T-cell (primary cell): ENCODE measurements at places on chromosomes 1 and 21.

DNA sequence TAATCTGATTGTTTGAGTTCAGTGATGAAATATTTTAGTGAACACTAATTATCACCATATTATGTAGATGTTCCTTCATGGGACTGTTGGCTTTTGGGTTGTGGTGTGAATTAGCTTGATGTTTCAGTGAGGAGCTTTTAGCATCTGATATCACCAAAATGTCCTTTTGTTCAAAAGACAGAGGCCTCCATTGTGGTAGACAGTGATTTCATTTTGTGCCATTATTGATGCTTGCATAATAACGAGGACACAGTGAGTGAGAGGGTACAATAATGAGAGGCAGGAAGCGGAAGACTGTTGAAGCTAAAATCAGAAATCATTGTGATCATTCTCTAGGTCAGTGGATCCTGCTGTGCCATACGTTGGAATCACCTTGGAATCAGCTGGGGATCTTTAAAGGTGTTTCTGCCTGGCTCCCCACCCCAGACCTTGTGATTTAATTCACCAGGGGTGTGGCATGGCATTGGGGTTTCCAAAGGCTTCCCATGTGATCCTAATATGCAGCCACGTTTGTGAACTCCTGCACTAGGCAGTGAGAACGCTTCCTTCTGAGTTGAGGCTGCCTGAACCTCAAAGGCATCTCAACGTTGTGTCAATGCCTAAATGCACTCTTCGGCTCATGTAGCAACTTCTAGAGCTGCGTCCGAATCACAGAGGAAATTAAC is 82.1 kb upstream of the KIF1B start:
- no peak for DNase-seq

DNA sequence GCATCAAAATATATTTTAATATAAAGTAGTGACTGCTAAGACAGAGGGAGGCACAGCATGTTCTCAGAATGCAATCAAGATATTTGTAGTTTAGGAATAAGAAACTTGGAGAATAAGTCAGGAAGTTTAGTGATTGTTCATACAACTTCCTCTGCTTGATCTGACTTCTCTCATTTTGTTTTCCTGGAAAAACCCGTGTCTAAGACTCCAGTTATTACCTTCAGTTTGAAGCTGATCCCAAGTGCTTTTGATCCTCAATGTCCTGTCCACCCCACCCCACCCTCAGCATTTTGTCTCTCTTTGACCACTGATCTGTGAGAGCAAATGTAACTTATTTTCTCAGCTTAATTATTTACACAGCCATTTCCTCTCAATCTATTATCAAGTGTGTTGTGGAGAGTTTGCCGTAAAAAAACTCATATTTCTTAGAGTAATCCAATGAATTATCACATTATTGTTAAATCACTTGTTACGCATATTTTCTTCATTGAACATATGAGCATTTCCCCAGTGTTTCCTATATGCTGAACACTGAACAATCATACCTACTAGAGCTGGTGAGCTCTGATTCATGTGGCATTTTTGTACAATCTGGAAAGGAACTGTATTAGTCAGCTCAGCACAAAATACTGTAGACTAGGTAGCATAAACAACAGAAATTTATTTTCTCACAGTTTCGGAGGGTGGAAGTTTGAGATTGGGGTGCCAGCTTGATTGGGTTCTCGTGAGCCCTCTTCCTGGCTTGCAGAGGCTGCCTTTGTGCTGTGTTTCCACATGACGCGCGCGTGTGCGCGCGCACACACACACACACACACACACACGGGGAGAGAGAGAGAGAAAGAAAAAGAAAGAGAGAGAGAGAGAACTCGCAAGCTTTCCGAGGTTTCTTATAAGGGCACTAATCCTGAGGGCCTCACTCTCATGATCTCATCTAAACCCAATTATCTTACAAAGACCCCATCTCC is 65.5 kb upstream of the DPYD start:
- DNase-seq: no peak

DNA sequence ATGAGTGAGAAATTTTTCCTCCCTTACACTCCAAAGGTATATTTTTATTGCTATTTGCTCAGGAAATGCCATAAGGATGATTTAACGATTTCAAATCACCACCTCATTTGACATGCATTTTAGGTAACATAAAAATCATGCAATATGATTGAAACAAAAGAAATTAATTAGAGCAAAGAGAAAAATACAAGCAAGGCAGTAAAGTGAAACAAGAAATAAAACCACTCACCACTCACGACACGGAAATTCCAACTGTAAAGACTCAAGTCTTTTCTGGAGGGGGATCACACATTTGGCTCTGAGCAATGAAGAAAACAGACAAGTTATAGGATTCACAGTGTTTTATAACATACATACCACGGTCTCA is 86.8 kb upstream of the ARHGAP29 start:
- DNase-seq: no peak

GRCh38 chr1:50603274-50604271 is 180.3 kb upstream of the DMRTA2 start:
- DNase-seq: no peak

DNA sequence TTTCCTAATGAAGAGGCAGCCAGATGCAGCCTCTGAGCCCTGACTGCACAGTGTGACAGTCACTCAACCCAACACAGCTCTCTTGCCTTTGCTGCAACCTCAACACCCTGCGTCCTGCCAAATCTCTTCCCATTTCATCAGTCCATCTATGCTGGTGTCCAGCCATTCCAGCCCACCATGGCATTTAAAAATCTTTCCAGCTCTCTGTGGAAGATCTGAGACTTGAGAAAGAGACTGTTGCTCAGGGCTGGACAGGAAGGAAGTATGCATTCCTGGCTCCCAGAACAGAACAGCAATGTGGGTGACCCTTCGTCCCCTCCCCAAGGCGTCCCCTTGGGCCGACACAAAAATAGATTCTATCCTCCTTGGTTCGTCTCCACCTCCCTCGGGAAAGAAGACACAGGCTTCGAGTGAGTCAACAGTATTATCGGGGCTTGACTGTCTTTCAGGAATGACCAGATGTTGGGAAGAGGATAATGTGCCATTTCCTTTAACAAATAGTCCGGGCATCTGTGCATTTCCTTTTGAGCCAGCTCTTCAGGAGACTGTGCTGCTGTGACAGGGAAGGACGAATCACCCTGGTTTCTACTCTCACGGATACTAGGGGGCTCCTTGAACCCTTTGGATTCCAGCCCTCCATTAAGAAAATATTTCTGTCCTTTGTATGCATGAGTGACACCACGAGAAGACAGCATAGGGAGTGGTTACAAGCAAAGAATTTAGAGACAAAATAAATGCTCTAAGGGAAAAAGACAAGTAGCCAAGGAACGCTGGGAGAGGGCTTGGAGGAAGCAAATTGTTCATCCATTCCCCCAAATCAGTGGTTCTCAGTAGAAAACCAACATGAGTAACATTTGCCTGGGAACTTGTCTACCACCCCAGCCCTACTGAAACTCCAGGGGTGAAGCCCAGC is 111.4 kb upstream of the CDC42BPA start:
- no peak for DNase-seq

DNA sequence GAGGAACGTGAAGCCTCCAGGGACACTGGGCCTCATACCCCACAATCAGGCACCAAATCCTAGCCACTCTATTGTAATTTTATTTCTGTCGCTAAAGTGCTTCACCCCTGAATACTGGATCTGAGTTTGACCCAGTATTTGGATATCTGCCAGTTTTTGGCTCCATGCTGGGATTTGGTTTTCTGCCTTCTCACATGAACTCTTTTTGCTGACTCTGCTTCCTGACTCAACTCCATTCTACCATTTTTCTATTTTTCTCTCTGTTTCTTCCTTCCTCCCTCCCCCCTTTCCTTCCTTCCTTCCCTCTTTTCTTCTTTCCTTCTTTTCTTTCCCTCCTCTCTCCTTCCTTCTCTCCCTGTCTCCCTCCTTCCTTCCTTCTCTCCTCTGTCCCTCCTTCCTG is 151.3 kb upstream of the GJB5 start:
- DNase-seq: no peak

DNA sequence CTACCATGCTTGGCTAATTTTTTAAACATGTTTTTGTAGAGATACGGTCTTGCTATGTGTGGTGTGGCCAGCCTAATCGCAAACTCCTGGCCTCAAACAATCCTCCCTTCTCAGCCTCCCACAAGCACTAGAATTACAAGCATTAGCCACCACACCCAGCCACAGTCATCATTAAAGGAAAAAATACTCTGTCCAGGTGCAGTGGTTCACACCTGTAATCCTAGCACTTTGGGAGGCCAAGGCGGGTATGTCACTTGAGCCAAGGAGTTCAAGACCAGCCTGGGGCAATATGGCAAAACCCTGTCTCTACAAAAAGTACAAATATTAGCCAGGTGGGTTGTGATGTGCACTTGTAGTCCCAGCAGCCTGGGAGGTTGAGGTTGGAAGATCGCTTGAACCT is 25.0 kb upstream of the NLRP3 start:
- no peak for DNase-seq

GRCh38 chr1:168553680-168554553 is 10.1 kb upstream of the XCL2 start:
- no peak for DNase-seq

GRCh38 chr1:76862447-76862846 is 4.8 kb upstream of the ST6GALNAC5 start:
- DNase-seq: no peak

DNA sequence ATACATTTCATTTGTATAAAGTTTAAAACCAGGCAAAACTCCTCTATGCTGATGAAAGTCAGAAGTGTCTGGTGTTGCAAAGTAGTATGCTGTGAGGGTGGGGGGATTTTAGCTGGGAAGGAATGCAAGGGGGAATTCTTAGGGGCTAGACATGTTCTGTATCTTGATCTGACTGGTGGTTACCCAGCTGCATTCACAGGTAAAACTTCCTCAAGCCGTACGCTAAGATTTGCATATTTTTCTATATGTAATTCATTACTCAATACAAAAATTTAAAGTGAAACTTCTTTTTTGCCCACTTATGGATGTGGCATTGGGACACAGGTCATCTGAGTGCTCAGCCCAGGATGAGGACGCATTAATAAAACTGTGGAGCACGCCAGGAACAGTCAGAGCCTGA is 323.3 kb downstream of the PAPPA2 start:
- no peak for DNase-seq

DNA sequence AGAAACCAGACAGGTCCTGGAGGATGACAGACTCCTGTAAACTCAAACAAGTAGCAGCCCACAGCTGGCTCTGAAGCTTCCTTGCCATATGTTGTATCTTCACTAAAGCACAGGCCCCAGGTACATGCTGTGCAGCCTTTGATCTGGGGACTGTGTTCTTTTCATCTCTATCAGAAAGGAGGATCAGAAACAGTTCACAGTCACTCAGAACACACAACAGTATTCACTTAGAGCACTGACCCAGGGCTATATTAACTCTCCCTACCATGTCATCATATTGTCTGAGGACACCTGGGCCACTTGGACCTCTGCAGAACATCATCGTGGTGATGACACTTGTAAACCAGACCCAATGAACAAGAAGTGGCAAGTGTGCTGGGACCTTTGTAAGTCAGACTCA is 222.0 kb downstream of the SETD4 start:
- DNase-seq: no peak

DNA sequence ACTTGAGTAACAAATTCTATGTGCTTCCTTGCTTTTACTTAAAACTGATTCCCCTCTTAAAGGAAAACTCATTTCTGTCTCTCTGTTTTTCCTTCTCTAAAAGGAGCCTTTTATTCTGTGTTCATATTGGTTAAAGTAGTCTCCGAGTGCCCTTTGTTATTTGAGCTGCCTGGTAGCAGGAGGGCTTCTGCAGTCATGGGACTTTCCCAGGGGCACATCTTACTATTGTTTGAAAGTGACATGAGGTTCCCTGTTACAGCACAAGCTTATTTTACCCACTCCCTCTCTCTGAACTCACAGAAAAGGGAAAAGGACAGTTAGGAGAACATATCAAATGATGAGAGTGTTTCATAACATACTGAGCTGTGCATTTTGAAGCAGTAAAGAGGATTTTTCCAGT is 58.1 kb upstream of the ANGPTL1 start:
- no peak for DNase-seq

DNA sequence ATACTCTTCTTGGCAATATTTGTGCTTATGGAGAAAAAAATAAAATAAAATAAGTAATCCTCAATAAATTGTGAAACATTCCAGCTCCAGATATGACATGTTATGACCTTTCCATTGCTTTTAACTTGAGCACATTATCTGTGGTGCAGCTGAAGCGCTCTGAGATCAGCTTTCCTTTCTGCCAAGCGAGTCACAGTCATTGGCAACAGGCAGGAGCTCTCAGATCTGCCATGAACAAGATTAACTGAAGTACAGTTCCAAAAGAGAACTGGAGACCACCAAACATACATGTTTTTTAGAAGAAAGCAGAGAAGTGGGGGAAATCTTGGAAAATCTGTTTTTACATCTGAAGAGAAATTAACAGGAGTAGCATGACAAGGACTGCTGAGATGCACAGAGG is 89.2 kb upstream of the DSCAM start:
- no peak for DNase-seq

GRCh38 chr1:42981255-42981805 is 22.7 kb upstream of the SLC2A1 start:
- no peak for DNase-seq

DNA sequence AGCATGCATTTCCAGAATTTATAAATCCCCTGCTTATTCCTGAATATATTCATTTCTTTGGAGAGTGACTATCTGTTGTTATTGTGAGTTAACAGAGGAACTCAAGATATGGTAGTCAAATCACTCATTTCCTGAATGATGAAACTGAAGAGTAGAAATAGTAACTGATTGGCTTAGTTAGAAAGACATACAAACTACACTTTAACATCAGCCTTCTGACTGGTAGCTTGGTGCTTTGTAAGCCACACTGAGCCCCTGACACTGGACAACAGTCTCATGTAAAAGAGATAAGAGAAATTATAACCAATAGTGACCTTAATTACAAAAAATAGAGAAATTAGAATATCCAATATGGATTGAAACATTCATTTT is 4.8 kb downstream of the GBP7 start:
- no peak for DNase-seq

DNA sequence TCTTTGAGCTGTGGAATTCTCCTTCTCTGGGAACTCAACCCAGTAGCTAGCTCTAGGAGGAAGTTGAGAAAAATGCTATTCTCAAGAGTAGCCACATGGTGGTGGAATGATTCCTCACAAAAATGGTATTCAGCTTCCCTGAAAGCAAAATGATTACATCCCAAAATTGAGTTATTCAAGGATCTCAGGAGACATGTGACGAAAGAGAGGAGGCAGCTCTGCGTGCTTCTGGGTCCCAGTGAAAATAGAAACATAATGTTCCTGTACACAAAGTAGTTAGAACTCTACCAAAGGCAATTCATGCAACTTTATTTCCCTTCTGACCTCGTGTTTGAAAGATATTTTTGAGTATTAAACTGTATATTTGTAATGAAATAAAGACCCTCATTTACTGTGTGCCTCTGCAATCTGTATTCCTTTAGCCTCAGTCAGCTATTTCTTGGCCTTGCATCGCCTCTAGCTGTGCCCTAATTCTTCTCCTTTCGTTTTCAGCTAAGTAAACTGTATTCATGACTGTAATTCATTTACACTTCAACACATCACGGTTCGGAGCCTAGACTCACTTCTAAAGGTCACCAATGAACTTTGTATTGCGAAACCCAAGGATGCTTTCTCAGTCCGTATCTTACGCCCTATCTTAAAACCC is 167.3 kb downstream of the FASLG start:
- no peak for DNase-seq

- DNase-seq: no peak
These were observed 19.0 kb upstream of the ADGRL2 start for GRCh38 chr1:81781749-81782148.
